SHP77 (cell line): ENCODE measurements at places on chromosomes 5 and 9.
A peak's percentile ranks its signal among the peaks of the same experiment; 100 is the strongest.

DNA sequence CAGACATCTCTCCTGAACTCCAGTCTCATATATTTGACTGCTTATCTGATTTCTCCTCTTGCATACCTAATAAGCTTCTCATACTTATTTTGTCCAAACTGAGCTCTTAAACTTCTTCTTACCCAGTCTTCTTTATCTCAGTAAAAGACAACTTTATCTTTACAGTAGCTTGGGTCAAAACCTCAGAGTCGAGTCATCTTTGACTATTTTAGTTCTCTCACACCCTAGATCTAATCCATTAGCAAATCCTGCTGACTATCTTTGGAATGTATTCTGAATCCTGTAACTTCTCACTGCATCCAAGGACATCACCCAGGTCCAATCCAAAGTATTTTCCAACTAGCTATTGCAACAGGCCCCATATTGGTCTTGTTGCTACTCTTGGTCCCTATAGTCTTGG lies 11.8 kb upstream of the JAK2 start:
- DNase-seq, result no peak

DNA sequence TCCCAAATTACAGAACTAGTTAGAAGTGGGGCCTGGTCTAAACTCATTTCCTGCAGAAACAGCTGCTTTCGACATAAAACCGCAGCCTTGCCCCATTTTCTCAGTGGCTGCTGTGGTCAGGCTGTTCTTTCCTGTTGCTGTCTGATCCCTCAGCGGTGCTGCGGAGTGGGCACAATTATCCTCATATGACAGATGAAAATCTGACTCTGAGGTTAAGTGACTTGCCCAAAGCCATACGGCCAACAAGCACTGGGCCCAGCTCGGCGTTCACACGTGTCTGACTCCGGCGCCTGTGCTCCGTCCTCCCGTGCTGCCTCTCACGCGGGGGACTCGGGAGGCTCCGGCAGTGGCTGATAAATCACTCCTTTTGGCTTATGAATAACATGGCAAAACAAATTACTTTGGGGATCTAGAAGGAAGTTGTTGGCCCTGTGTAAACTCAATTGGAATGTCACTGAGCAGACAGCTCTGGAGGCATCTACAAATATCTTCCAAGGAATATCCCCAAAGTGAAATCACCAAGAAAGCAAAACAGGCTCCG lies 142.6 kb upstream of the LMX1B start:
- no peak for DNase-seq

GRCh38 chr5:76524101-76524835 lies 98.9 kb downstream of the F2RL2 start:
- DNase-seq, result no peak

GRCh38 chr5:9409413-9409960 lies 136.4 kb downstream of the SEMA5A start:
- DNase-seq, result no peak

GRCh38 chr5:109612278-109612905 lies 77.3 kb upstream of the MAN2A1 start:
- no peak for DNase-seq

DNA sequence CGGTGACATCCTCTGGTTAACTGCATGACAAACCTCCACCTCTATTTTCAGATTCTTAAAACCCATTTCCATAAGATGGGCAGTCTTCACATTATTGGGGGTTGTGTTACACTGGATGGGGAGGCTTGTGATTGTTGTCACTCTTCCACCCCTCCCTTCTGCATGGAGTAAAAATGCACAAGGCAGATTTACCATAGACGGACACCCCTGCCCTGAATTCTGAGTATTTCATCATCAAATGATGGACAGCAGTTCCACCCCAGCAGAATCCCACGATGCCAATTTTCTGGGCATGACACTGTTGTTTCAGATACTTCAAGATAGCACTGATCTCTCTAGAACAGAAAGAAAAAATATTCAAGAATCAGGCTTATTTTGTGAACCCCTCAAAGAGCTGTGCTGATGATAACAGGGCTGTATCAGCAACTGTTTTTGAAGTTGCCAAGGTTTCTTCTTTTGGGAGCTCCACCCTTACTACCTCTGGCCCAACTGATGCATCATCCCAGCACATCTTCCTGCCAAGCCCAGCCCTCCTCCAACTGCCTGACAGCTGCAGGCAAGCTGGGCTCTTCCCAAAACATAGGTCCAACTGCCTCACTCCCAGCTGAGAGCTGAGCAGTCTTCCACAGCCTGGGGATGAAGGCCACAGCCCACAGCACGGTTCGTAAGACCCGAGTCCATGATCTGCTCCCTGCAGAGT lies 21.4 kb downstream of the CMBL start:
- peak; percentile 54 for DNase-seq

DNA sequence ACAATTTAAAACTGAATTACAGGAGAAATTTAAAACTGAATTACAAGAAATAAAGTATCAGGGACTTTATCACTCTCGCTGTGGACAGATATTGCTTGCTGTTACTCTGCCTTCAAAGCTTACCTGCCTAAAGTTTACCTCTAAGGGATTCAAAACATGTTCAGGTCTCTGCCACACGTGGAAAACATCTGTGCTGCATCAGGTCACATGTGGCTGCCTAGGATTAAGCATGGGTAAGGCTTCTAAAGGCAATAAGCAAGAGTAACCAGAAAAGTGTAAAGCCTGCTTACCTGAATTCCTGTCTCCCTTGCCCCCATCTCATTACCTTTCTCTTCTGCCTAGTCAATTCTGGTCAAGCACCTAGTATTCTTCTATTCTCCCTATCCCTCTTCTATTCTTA lies 18.9 kb downstream of the MINAR2 start:
- DNase-seq, result no peak

DNA sequence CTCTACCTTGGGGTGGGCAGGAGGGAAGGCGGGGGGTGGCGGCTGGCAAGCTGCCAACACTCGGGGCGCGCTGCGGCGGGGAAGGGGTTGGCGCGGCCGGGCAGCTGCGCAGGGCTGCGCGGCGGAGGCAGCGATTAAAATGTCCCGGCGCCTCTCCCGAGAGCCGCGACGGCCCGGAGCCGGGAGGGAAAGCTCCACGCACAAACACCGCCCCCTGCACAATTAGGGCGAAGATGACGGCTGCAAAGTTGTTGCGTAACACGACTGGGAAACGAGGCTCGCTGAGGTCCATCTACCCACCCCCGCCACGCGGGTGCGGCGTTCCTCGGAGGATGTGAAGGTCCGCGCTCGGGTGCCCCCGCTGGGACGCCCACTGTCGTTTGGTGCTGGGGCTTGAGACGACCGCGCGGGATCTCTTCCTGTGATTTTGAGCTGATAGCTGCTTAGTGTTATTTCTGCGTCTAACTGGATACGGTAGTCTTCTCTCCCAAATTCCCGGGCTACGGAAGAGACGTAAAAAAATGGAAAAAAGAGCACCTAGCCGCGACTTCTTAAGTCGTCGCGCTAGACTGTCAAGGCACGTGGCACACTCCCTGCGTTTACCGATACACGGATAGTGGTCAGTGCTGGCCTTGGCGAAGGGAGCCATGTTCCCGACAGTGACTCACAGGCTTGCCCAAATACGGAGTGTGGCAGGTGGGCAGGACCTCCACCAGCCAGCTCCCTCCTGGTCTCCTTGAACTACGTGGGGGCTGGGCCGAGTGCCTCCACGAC lies 958 bp upstream of the NFIL3 start:
- peak; percentile 19 for DNase-seq

GRCh38 chr9:4519604-4520003 lies 29.3 kb downstream of the SLC1A1 start:
- DNase-seq, result no peak

- no peak for DNase-seq
Measured at GRCh38 chr5:173699966-173700365, 83.5 kb upstream of the BOD1 start.

DNA sequence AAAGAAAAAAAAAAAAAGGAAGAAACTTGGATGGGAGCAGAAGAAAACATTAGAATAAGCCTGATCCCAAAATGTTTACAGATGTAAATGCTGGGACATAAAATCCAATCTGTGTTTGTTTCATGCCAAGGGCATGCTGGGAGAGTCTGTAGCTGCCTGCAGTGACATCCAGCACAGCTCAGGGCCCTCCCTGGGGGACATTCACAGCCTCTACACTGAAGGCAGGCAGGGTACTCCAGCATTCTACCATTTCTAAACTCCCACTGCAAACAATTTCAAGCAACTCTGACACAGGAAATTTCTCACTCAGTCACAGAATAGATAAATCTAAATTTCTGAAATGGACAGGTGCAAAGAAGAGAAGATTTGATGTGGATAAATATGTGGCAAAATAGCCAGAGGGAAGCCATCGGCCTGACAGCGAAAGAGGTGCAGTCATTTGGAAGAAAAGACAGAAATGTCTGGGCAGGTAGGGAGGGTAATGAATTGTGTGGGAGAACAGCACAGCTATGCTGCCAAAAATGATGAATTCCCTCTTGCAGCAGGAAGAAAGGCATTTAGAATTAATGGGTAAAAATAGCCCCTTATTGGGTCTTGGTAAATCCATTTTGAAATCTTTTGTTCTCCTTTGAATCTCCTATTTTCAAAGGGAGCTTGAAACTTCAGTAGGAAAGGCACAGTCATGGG lies 199.4 kb downstream of the MED10 start:
- no peak for DNase-seq

DNA sequence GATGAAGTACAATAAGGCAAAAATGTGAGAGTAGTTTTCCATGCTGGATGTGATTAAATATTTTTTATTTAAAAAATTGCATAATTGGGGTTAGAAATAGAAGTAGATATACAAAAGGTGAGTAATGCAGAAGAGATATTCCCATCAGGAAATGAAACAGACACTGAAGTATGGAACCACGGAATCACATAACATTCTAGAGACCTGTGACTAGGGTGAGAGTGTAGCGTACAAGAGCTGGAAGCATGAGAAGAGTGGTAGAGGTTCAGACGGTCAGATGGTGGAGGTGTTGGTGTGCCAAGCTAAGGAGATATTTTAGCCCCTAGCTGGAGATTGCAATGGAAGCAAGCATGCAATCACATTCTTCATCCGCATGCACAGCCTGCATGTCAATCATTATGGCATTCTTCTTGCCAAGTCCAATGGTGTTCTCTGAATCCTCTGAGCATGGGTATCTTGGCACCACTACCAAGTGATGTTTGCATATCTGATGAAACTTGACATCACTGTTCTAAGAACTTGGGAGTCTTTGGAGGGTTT lies 587.8 kb downstream of the PSAT1 start:
- no peak for DNase-seq
